Articular chondrocyte of knee joint (primary cell): ENCODE measurements at places on chromosomes 11 and 22. TPM values are rescaled to one million over a fixed set of nuclear protein-coding genes. Genes with fewer than 3 reads are reported as not detected.

The TPBGL gene
- total RNA-seq: 0.11 TPM in 1 of 2 replicates, not detected in the other

The SHANK2 gene
- 3.2 and 3.7 TPM in 2 replicates for total RNA-seq

The FOLR2 gene
- not detected in 2 replicates for total RNA-seq

The LDHAL6A gene
- total RNA-seq: not detected in 2 replicates

The TMPRSS13 gene
- total RNA-seq: not detected in 2 replicates

The OR8D4 gene
- total RNA-seq: 0.32 TPM in 1 of 2 replicates, not detected in the other

The TTC36 gene
- total RNA-seq: 0.43 TPM in 1 of 2 replicates, not detected in the other

The RTN4R gene
- 0.22 and 0.26 TPM in 2 replicates for total RNA-seq

The MPZL2 gene
- total RNA-seq: 1.3 and 2.9 TPM in 2 replicates

The GGTLC3 gene
- not detected in 2 replicates for total RNA-seq

The TRIM49D1 gene
- total RNA-seq: not detected in 2 replicates
